ENCODE measurements at places on chromosomes 7 and 10. TPM values are rescaled to one million over a fixed set of nuclear protein-coding genes. Genes with fewer than 3 reads are reported as not detected.

Gene KCNIP2
- 0.15 TPM for polyA plus RNA-seq

Gene ABCC2
- 0.19 TPM for polyA plus RNA-seq

Gene TMEM178B
- 0.05 TPM for polyA plus RNA-seq

Gene FGF8
- not detected for polyA plus RNA-seq

Gene STK31
- polyA plus RNA-seq, result not detected

Gene SAMD9L
- polyA plus RNA-seq, result 18.5 TPM

Gene VAX1
- not detected for polyA plus RNA-seq

Gene KLF14
- 0.25 TPM for polyA plus RNA-seq

Gene BAMBI
- 0.95 TPM for polyA plus RNA-seq

Gene TUBB8
- polyA plus RNA-seq, result not detected

Gene CYP26A1
- polyA plus RNA-seq, result not detected

Gene APBB1IP
- 25.0 TPM for polyA plus RNA-seq

Gene DKK1
- polyA plus RNA-seq, result 747 TPM

Gene RELN
- polyA plus RNA-seq, result 0.76 TPM

Gene PNLIPRP1
- not detected for polyA plus RNA-seq

Gene SHOC2
- polyA plus RNA-seq, result 68.0 TPM

Gene DENND11
- polyA plus RNA-seq, result 0.43 TPM

Data from GM23248 (cell line).